ENCODE measurements at places on chromosomes 2 and 18. TPM values are rescaled to one million over a fixed set of nuclear protein-coding genes. Genes with fewer than 3 reads are reported as not detected.

POLE4 gene
- total RNA-seq: 44.2 TPM

PLB1 gene
- 0.64 TPM for total RNA-seq

DNA sequence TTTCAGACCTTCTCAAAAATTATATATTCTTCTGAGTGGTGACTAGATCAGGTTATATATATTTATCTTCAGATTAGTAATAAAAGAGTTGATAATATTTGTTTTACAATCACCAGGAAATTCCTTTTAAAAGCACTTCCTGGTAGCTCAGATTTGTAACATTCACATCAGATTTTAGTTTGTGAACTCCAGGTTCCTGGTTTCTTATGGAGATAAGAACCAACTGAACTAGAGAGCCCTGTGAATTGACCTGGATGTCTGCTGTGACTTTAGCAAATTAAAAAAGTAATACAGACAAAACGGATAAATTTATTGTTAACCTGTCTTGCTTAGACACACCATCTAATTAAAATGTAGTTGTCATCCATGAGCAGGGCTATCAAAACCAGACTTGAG is 868.7 kb downstream of the BCL11A start:
- no peak for DNase-seq
- H3K4me3 ChIP-seq: no peak overlapping the region
- no peaks in the 10 kb centered on the region for H3K27me3 ChIP-seq

GRCh38 chr18:77056344-77057005 is 76.1 kb downstream of the MBP start:
- H3K27ac ChIP-seq: peak overlapping the region; percentile 87
- H3K36me3 ChIP-seq: no peaks in the 10 kb centered on the region
- H3K27me3 ChIP-seq: no peaks in the 10 kb centered on the region
- H3K4me3 ChIP-seq: no peak overlapping the region
- H3K4me1 ChIP-seq: peaks cover 53% of the 10 kb centered on the region

GRCh38 chr18:13213036-13213795 is 5.3 kb upstream of the LDLRAD4 start:
- DNase-seq: no peak
- no peaks in the 10 kb centered on the region for H3K36me3 ChIP-seq
- H3K27me3 ChIP-seq: peaks cover 43% of the 10 kb centered on the region
- H3K4me1 ChIP-seq: peaks cover 6% of the 10 kb centered on the region

DNA sequence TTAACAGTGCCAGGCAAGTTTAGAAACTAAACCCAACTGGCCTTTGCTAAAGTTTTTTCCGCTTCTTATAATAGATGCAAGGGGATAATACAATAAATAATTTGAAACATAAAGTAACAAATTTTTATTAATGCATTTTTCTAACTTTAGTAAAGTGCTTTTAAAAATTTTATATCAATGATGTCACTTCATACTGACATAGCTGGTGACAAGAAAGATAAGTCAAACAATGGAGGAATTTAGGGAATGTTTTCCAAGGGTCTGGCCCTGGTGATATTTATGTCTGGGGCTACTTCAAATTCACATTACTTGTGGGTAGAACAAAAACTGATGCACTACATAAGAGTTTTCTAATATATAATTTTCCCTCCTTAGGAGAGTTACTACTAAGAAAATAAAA is 61.2 kb upstream of the CBLN2 start:
- peaks cover 8% of the 10 kb centered on the region for H3K4me1 ChIP-seq
- no peak overlapping the region for H3K4me3 ChIP-seq
- DNase-seq: no peak
- H3K27ac ChIP-seq: no peak overlapping the region

GRCh38 chr2:130823886-130824491 is 12.7 kb upstream of the ARHGEF4 start:
- no peak overlapping the region for H3K4me3 ChIP-seq
- peaks cover 5% of the 10 kb centered on the region for H3K27me3 ChIP-seq
- H3K27ac ChIP-seq: no peak overlapping the region
- H3K4me1 ChIP-seq: peaks cover 5% of the 10 kb centered on the region
- DNase-seq: no peak
- no peaks in the 10 kb centered on the region for H3K36me3 ChIP-seq

- peaks cover under 1% of the 10 kb centered on the region for H3K27me3 ChIP-seq
- H3K36me3 ChIP-seq: no peaks in the 10 kb centered on the region
- no peak for DNase-seq
- H3K4me3 ChIP-seq: no peak overlapping the region
- H3K4me1 ChIP-seq: peaks cover 7% of the 10 kb centered on the region
- H3K27ac ChIP-seq: no peak overlapping the region
Measured at GRCh38 chr18:42517896-42518295, 562.9 kb downstream of the PIK3C3 start.

DNA sequence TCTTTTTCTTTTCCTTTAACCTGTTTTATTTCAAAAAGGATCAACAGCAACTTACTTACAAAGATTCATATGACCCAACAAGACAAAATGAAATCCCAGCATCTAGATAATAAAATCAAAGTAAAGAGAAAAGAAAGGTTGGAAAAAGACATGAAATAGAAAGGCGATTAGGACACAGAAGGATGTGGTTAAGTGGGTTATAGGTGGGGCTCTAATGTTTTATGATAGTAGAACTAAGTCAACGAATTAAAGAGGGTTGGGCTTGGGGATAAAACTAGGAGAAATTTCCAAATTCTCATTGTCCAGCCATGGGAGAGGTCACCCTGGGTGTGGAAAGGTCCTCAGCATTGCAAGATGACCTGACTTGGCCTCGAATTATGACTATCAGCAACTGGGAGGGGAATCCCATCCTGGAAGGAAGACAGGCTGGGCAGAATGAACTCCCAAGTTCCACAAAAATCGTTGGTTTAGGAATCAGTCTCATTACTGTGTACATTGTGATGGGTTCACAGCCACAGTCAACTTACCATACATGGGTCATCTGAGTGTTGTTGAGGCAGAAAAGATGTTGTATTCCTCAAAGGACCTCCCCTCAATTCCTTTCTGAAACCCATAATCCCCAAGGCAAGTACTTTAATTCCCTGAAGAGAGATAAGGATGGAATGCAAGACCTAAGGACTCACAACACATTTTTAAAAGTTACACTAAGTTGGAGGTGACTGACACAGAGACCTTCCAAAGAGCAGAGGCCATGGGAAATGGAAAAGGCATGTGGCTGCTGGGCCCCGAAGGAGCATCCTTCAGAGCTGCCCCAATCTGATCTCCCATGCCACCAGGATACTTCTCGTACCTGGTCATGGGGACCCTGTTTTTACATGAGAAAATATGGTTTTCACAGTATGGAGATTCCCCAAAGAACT is 167.6 kb downstream of the UXS1 start:
- peaks cover 38% of the 10 kb centered on the region for H3K4me1 ChIP-seq
- no peaks in the 10 kb centered on the region for H3K36me3 ChIP-seq
- no peak overlapping the region for H3K4me3 ChIP-seq
- no peak for DNase-seq
- H3K27ac ChIP-seq: no peak overlapping the region
- H3K27me3 ChIP-seq: peaks cover 4% of the 10 kb centered on the region

RAD51AP2 gene
- not detected for total RNA-seq

DNA sequence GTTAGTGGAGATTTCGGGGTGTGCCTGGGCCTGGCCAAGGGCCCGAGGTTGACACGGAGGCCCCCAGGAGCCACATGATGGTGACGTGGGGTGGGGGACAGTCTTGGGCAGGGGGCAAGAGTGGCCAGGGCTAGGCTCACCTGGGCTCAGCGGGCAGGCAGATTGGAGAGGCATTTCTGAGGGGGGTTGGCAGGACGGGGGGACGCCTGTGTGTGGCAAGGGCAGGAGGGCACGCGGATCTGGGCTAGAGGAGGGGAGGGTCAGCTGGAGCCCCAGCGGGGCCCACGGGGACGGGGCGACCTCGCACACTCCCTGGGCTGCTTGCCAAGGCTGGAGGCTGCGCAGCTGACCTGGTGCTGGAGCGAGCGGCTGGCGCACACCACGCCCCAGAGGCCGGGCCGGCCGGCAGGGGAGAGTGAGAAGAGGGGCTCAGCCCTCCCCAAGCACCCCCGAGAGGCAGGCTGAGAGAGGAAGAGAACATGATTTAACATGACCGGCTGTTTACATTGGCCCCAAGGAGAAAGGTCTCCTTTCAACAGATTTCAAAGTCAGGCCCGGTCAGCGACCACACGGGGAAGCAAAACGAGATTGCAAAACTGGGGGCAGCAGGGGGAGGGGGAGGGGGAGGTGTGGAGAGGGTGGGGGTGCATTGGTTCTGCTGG is 38.0 kb upstream of the SNED1 start:
- peaks cover 20% of the 10 kb centered on the region for H3K4me1 ChIP-seq
- peak; percentile 85 for DNase-seq
- H3K36me3 ChIP-seq: no peaks in the 10 kb centered on the region
- H3K27me3 ChIP-seq: peaks cover 5% of the 10 kb centered on the region

- H3K36me3 ChIP-seq: no peaks in the 10 kb centered on the region
- H3K27ac ChIP-seq: no peak overlapping the region
- no peak for DNase-seq
- no peak overlapping the region for H3K4me3 ChIP-seq
Measured at GRCh38 chr2:60226943-60227342, 326.5 kb downstream of the BCL11A start.
